ENCODE measurements at places on chromosomes 2 and 18. TPM values are rescaled to one million over a fixed set of nuclear protein-coding genes. Genes with fewer than 3 reads are reported as not detected.

The RAMP1 gene
- total RNA-seq: 159 TPM

The POTEJ gene
- total RNA-seq: not detected

The RTN4 gene
- 54.5 TPM for total RNA-seq

The BBS5 gene
- 6.8 TPM for total RNA-seq

GRCh38 chr2:44652701-44653100 is 288.8 kb upstream of the SIX3 start:
- DNase-seq: no peak

- no peak for DNase-seq
Observed at GRCh38 chr2:136156411-136156810, 38.5 kb upstream of the CXCR4 start.

DNA sequence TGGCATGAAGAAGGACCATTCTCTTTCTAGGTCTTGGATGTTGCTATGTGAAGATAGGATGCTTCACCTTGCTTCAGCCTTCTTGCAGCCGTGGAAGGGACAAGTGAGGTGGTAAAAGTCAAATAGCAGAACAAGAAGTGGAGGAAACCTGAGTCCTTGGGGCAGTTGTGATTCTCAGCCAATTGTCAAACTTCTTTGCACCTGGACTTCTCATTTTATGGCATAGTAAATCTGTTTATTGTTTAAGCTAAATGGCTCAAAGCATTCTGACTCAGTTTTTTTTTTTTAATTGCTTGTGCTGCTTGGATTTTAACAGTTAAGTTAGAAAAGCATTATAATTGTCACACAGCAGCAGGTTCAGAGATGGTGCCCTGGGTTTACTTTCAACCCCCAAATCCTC is 33.0 kb upstream of the ST6GAL2 start:
- no peak for DNase-seq

- peak; percentile 65 for DNase-seq
Observed at GRCh38 chr2:144331674-144332355, 188.1 kb downstream of the ZEB2 start.

- DNase-seq: no peak
Observed at GRCh38 chr18:78268226-78268988, 711.2 kb upstream of the SALL3 start.
